ENCODE measurements at places on chromosomes 16 and 17.

DNA sequence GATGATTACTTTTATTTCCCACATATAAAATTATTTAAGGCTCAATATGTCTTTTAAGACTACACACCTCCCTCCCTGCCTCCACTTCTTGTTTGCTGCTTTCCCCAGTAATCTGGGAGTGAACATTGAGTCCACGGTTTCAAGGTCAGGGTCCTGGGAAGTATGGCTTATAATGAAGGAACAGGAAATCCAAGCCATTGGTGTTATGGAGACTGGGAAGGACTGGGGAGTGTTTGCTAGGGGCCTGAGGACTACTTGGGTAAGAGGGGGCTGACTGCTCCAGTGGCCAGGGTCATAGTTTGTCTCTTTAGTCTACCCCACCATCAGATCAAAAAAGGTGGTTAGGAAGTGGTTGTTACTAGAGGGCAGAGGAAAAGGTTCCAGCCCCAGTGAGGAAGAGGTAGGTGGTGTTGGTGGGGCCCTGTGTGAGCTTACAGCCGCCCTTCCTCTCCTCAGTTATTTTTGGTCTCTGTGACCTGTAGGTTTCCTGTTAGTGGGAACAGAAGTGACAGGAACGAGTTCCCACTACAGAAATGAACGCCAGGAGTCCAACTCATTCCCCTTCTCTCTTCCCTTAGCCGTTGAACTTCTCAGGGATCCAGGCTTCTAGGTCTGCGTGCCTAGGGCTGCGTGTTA, 742 bp upstream of the SLC16A13 start:
- no peak for DNase-seq

- DNase-seq, result no peak
Measured at GRCh38 chr17:64152428-64153125, 22.6 kb upstream of the ERN1 start.

DNA sequence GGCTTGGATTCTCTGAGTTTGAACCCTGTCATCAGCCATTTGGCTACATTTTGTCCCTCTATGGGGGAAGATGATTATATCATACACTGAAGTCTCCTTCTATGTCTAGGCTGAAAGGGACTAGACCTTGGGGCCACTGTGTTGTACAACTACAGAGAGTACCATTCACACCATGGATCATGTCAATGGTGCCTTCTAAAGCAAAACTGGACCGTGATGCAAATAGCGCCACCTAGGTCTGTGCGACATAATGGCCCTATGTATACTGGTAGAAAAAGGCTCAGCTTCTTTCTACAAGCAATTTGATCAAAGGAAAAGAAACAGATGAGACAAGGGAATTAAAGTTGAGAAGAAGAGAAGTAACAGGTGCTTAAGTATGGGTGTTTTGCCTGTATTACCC, 100.7 kb downstream of the LYRM1 start:
- DNase-seq, result peak; percentile 40

GRCh38 chr17:17172990-17173389, 33.1 kb downstream of the PLD6 start:
- DNase-seq, result no peak

DNA sequence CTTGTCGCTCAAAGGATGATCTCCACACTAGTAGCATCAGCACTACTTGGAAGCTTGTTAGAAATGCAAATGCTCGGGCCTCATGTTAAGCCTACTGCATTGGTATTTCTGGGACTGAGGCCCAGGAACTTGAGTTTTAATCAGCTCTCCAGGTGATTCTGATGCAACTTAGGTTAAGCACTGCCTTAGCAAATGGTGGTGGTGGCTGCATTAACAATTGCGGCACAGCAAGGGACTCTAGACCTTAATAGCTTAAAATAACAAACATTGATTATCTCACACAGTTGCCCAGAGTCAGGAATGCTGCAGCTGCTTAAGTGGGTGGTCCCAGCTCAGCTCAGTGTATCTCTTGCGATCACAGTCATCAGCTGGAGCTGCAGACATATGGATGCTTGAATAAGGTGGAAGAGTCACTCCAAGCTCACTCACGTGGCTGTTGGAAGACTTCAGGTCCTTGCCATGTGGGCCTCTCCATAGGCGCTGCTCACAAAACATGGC, 25.8 kb downstream of the HS3ST3A1 start:
- DNase-seq, result no peak

DNA sequence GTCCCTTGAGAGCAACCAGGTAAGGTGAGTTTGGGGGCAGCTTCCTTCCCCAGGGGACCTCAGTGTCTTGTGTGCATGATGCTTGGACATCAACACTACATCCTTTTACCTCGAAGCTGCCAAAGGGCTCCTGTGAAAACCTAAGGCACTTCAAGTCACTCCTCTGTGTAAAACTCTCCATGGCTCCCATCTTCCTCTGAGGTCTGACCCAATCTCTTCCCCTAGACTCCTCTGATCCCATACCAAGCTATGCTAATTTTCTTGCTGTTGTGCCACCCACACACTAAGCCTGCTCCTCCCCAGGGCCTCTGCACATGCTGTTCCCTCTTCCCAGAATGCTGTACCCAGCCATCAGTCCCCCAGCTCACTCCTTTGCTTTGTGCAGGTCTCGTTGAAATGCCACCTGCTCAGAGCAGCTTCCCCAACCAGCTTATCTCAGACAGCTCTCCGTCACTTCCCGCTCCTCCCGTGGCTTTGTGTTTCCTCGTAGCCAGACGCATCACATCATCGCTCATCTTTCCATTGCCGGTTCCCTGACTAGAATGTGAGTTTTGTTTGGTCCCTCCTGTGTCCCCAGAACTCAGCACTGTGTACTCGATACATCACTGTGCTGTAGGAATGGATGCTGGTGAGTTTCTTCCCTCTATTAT, 78.4 kb downstream of the CNGB1 start:
- DNase-seq, result no peak

- peak; percentile 58 for DNase-seq
Measured at GRCh38 chr16:27273670-27274423, 5.3 kb upstream of the NSMCE1 start.
